Stimulated activated CD4-positive, alpha-beta T cell treated with anti-CD3 and anti-CD28 coated beads, Interleukin-1b, Interleukin-23, amount 100 ng/mL, for 1 hour (primary cell): ENCODE measurements at places on chromosomes 4 and X.

DNA sequence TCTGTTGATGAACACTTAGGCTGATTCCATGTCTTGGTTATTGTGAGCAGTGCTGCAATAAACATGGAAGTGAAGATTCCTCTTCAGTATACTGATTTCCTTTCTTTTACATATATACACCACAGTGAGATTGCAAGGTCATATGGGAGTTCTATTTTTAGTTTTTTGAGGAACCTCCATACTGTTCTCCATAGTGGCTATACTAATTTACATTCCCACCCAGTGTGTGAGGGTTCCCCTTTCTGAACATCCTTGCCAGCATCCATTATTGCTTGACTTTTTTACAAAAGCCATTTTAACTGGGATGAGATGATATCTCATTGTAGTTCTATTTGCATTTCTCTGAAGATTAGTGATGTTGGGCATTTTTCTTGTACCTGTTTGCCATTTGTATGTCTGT lies 80.5 kb upstream of the GALNT7 start:
- DNase-seq, result no peak

DNA sequence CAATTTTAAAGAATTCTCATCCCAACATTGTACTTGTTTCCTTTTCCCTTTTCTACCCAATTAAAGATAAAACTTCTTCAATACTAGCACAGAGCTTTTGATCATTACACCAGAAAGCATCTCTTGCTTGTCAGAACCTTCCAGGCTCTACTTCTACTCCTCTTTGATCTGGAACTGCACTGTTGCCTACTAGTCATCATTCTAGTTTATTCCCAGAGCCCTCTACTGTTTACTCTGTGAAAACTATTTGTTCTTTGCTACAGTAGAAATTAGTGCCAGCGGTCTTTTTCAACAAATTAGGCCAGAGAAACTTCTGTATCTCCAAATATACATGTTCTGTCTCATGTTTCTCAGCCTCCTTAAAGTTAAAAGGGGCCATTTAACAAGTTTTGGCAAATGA lies 46.8 kb upstream of the TMPRSS11F start:
- no peak for DNase-seq

GRCh38 chr4:103996637-103997036 lies 276.9 kb upstream of the TACR3 start:
- DNase-seq, result no peak

DNA sequence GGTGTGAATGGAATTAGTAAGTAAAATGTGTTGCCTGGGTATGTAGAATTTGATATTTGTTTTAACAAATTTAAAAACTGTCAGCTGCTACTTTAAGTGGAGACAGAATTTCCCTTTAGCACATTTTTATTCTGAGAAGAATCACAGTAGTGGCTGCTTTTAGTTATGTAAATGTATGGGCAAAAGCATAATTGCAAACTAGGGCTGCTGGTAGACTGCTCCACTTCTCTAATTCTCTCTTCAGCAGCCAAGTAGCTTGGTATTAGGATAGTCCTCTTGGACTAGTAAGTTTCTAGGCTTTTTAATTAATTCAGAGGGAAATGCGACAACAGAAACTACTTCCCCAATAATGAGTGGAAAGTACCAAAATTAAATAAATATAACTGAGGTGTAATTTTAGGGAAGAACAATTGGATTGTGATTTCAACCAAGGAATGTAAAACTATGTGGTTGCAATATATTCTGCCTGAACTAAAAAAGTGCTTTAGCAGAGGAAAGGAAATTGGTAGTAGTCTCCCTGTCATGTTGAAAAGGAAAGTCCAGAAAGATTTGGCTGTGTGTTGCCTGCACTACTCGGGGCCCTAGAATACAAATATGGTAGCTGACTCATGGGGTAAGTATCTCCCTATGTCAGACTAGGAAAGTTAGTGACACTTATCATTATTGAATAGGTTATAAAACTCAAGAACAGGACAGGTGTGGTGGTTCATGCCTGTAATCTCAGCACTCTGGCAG lies 9.2 kb upstream of the EIF4E start:
- DNase-seq, result no peak

- DNase-seq, result no peak
These were observed 202.0 kb downstream of the DHX15 start for GRCh38 chr4:24382381-24382780.

- no peak for DNase-seq
These were observed 270.2 kb downstream of the TLL1 start for GRCh38 chr4:166143227-166143626.

DNA sequence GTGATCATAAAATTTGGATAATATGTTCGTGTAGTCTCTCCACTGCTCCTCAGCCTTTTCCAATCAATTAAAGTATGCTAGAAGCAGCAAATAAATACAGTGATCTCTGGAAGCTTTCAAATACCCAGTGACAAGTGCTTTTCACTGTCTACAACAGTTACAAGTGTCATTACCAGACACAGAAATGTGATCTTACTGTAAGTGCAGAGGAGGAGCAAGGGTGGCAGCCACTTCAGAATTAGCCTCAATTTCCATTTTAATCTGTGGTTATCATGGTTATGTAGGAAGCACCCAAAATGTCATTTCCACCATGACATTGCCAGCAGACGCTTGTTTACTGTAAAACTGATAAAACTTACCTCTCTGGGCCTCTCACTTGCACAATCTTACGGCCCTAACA lies 133.9 kb upstream of the ADAMTS3 start:
- no peak for DNase-seq

- DNase-seq, result no peak
These were observed 1.7 kb downstream of the PHF8 start for GRCh38 chrX:54042609-54043021.

DNA sequence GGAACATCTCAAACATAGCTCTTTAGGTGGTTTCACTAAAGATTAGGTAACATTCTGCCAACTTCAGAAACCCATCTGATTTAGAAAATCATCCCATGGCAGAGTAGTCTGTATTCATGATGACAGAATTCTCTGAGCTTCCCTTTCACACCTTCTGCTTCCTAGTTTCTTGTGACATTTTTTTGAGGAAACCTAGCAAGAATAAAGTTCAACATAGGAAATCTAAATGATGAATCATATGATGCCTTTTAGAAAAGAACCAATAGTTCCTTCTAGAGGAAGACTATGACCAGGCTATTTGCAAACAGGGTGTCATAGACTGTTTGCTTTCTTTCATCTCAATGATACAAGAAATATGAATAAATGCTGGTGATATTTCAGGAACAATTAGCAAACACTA lies 49.8 kb upstream of the CAMK2D start:
- DNase-seq, result no peak

DNA sequence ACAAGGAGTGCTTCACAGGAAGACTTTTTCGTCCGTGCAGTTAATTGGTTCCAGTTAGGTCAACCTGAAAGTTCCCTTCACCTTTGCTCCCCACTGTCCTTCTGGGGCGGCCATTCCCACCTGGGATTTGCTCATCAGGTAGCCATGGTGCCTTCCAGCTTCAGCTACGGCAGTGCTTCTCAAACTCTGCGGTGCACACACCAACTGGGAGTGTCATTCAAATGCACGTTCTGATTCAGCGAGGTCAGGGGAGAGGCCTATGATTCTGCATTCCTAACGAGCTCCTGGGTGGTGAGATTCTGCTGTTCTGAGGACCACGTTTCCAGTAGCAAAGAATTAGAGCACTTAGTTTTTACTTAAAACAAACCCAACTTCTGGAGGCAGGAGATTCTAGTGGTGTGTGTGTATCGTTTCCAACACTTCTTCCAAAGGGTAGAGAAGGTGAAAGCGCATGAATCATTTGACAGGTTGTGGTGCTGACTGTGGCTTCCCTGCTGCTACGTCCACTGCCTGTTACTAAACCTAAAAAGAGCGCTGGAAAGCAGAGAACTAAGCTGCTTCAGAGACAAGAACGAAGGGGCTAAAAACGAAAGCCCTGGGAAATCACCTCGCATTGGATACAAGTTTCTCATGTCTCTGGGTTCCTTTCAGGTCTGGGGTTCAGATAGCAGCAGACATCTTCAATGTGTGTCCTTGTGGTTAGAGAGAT lies 4.7 kb upstream of the HELT start:
- no peak for DNase-seq

DNA sequence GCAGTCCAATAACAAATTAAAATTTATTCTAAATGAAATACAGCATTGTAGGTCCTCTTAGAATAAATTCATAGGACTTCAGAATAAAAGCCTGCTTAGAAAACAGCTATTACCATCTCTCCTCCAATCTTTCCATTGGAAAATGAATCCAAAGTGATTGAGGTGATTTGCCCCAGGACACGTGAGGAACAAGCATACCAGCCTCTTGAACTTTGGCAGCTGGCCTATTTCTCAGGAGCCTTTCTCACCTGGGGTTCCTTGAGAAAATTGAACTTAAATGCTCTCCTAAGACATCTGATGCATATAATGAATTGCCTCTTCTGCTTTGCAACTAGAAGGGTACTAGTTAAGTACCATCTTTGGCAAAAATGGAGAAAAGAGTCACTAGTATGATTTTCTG lies 13.5 kb downstream of the ARHGAP24 start:
- DNase-seq, result no peak

DNA sequence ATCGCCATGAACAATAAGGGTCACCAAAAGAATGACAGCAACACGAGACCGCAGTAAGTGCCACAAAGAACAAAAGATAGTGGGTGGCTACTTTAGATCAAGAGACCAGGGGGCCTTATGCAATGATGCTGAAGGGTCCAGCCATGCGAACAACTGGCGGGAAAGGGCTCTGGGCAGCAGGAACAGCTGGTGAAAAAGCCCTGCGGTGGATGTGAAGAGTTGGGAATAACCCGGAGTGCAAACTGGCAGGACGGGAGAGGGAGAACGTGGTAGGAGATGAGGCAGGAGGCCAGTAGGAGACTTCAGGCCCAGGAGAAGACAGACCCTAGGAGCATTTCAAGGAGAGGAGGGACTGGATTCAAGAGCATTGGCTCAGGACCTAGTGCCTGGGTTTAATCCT lies 120.2 kb downstream of the AFAP1 start:
- no peak for DNase-seq
